ENCODE measurements at places on chromosomes 1 and 21.
A peak's percentile ranks its signal among the peaks of the same experiment; 100 is the strongest.

- peak; percentile 64 for DNase-seq
These were observed 639 bp upstream of the SPATA1 start for GRCh38 chr1:84505493-84506001.

DNA sequence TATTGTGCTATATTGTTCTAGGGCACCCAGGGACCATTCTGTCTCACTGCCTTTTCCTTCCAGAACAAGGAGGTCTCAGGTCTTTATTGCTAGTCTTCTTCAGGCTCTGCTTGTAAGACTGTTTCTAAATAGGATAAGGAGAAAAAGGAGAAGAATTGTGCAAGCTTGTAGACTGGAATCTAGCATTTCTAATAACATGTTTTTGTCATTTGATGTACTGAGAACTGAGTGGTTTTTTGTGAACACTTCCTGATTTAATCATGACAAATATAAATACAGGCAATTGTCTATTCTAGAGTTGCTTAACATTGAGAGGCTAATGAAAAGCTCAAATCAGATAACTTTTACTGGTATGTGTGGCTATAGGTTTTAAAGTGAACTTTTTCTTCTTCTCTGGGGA, 77.6 kb downstream of the CLIC4 start:
- DNase-seq = no peak

DNA sequence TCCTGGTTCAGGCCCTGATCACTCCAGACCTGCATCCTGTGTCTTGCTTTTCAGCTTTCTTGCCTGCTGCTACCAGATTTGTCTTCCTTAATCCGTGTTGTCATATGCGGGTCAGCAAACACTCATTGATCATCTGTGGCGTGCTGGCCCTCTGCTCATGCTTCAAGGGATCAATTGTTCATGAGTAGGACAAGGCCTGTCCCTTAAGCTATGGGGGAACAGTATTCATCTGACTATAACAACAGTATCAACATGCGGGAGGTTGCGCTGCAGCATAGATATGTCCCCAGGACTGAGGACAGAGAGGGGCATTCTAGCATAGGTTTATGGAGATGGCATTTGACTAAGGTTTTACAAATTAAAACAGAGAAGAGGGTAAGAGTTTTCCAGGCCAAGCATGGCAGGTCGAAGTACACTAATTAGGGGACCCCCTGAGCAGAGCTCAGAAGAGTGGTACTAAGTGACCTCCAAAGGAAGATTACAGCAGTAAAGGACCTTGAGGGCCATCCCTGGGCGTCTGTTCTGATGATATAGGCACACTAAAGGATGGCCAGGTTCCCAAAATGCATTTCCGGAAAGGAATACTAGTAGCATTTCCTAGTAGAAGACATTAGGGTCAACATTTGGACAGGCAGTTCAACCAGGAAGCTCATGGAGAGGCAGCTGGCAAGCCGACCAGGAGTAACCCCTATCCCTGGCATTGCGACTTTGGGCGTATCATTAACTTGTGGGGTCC, 811 bp upstream of the ZNF672 start:
- DNase-seq = no peak

- no peak for DNase-seq
These were observed 70.8 kb downstream of the DTL start for GRCh38 chr1:212106286-212106792.

DNA sequence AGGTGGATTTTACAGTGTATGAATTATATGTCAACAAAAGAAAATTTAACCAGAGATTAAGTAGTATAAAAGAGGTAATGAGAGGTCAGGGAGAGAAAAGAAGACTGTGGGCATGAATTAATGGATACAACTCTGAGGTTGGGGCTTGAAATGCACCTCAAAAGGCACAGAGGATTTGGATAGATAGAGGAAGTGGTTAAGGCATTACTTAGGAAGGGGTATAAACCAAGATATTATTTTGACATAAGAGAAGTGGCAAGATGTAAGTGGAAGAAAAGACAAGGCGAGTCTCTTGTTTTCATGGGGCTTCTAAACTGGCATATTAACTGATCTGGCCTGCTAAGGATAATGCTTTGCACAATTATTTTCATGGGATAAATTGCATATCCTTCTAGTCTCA, 34.1 kb downstream of the RAP1A start:
- no peak for DNase-seq

DNA sequence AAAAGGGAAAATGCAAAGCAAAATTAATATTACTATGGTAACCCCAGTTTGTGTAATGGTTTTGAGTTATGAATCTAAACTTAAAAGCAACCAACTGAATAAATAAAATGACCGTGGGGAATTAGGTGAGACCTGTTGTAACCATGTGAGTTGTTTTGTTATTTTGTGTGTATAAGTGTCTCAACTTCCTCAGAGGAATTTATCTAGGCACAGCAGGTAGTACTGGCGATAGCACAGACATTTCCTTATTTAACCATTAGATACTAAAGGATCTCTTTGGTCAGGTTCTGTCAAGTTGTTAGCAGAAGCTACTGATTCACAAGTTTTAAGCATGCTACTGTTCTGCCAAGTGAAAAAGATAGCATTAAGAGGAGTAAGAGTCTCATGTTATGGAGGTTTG, 39.3 kb upstream of the LRRC7 start:
- no peak for DNase-seq

GRCh38 chr1:156123356-156124196, 9.1 kb downstream of the LMNA start:
- peak; percentile 100 for DNase-seq

DNA sequence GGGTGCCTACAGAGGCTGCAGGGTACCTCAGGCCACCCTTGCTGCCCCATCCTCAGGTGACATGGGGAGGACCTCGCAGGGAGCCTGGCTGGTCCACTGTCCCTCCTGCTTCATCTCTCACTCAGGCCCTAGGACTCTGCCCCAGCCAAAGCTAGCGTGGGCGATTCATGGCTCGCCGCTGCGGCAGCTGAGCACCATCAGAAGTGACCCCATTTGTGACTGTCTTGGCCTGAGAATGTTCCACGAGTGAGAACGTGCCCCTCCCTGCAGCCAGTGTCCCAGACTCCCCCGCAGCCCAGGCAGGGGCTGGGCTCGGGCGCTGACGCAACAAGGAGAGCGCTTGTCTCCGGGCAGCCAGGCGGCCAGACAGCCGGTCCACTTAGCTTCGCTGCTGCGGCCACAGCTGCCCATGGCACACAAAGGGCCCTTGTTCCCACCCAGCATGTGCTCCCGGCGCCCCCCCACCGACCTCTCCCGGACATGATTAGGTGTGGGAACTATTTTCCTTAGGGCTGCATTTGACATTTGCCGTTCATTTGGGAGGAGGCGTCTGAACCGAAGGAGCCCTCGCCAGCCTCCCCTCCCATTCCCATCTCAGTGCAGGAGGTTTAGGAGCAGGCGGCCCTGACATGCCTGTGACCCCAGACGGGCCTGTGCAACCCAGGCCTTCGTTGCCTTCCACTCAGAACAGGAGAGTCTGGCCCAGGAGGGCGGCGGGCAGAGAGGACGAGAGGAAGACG, 19.3 kb upstream of the POFUT2 start:
- peak; percentile 92 for DNase-seq

GRCh38 chr1:180270530-180271271, 40.6 kb downstream of the LHX4 start:
- DNase-seq = peak; percentile 51
